ENCODE measurements at places on chromosomes 1 and 21.

DNA sequence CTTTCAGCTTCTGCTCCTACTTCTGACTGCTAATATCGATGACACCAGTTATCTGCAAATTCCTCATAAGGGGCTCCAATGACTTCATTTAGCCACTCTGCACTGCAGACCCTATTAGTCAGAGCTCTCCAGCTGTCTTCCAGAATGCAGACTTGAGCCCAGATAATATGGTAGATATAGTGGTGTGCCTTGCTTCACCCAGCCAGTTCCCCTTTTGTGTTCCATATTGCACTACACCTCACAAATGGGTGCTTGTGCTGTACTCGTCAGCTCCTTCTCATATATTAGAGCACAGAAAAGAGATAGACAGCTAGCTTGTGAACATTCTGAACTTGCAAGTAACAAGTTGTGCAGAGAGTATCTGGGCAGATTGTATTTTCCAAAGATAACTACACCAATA, 23.7 kb upstream of the COG2 start:
- no peak for DNase-seq

GRCh38 chr1:8883491-8883890, 5.0 kb upstream of the ENO1 start:
- DNase-seq: no peak

- no peak for DNase-seq
Measured at GRCh38 chr1:116904791-116905320, 4.9 kb upstream of the PTGFRN start.

GRCh38 chr21:46148106-46148505, 7.3 kb downstream of the FTCD start:
- no peak for DNase-seq

GRCh38 chr21:43927591-43928221, 62.7 kb downstream of the AGPAT3 start:
- DNase-seq: no peak

DNA sequence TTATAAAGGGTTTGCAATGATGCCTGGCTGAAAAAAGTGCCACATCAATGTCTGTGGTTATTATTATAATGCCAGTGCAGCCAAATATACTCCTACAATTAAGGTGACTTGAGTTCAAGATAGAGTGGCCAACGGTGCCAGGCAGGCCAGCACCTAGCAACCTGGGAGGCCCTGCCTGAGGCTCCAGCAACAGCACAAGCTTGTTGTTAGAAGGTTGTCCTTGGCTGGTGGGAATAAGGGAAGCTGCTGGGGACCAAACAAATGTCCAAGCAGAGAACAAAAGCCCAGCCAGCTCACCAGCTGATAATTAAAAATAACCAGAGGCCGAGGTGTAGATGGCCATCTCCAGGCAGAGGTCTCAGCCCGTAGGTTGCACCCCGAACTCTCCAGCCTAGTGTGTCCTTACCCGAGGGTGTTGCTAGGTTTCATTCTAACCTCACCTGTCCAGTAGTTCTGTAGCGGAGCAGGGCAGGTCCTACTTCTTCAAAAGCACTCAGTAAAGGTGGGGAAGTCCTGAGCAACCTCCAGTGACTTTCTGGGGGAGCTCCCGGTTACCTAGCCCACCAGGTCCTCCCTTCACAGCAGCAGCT, 1.9 kb downstream of the TMPRSS2 start:
- no peak for DNase-seq

DNA sequence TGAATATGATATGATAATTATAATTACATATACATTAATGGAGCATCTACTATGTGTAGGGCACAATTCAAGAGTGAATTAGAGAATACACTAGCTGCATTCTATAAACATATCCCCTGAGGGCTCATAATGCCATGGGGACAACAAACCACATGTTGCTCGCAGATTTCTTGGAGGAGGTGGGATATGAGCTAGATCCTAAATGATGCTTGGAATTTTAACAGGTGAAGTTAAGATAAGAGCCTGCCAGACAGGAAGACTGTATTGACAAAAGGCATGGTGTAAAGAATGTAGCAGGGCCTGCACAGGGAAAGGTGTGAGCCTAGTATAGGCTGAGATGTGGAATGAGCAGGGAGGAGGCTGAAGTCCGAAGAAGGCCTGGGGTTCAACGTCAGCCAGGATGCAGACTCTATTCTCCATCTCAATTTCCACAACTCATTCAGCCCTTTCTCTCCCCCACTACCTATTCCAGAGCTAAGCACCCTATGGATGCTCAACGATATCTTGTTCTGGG, 120.2 kb downstream of the ELAVL4 start:
- no peak for DNase-seq

GRCh38 chr1:205332015-205332791, 10.7 kb upstream of the NUAK2 start:
- no peak for DNase-seq

- no peak for DNase-seq
Measured at GRCh38 chr1:55622074-55622473, 406.9 kb upstream of the USP24 start.

DNA sequence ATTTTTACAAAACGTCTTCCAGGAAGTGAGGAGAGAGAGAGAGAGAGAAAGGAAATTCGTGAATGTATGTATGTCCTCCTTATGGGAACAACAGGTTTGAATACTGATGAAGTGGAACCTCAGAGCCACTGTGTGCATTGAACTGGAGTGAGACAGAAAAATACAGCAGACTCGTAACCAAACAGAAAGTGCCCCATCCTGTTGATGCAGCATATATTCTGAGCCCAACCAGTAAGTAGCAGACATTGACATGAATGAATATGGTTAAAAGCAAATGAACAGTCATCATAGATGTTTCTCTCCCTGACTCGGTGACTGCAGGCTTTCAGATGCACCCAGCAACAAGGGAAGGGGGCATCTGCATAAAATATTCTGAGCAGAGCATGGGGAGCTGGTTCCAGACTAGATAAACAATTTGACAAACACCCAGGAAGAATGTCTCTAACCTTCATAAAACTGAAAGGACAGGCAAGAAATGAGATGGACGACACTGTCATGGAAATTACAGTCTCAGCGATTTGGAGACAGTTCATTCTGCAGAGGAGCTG, 471.0 kb upstream of the PBX1 start:
- DNase-seq: no peak

DNA sequence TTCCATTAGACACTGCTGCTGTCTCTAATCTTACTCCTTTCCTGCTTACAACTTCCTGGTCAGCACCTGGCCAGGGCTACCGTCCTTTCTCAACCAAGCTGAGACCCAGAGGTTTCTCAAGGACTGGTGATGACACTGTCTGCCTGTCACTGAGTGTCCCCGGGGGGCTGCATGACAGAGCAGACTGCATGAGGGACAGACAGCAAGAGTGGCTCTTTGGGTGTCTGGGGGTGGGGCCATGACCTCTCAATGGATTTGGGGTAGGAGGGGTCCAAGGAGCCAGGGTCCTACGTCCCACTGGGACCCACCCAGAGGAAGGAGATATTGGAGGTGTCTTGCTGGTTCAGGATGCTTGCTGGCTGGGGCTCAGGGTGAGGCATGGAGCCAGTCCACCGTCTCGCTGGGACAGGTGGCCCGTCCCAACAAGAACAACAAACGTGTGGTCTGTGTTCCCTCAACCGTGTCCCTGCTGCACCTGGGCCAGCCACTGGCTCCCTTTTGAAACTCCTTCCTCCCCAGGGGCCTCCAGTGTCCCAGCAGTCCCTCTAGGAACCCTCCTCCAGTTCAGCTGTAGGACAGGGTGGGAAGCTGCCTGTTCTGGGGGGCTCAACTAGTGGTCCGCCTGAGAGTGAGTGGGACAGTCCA, 344.6 kb upstream of the AJAP1 start:
- peak; percentile 43 for DNase-seq

GRCh38 chr1:7768583-7768982, 2.5 kb upstream of the VAMP3 start:
- DNase-seq: no peak

- DNase-seq: no peak
Measured at GRCh38 chr1:61588736-61589672, 135.9 kb downstream of the TM2D1 start.

GRCh38 chr1:47174656-47175020, 15.2 kb downstream of the PDZK1IP1 start:
- DNase-seq: no peak

GRCh38 chr1:157092831-157093230, 6.8 kb downstream of the ETV3L start:
- no peak for DNase-seq

DNA sequence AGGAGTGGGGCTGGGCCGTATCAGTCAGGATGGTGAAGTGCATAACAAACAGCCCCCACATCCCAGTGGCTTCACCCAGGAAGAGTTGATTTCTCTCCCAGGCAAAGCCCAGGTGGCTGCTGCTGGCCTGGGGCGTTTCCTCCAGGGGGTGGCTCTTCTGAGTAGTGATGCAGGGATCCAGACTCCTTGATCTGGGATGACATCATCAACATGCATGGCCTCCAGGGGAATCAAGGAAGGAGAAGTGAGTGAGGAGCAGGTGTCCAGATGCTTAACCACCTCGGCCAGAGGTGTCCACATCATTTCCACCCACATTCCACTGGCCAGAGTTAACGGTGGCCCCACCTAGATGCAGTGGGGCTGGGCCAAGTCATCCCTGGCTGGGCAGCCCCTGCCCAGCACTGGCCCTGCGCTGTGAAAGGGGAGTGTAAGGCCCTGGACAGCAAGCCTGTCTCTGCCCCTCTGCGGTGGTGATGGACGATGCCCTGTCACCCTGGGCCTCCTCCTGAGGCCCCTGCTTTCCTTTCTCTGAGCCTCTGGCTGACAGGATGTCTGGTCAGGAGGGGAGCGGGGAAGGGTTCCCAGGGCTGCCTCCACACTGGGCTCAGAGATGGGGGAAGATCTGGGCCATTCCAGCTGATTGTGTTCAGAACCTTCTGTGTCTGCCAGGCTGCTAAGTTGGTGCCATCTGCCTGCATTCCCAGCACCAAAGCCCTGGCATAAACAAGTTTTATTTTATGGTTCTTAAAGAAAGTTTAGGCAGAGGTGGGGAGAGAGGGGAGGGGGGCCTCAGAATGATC, 598.2 kb downstream of the MATN1 start:
- no peak for DNase-seq

DNA sequence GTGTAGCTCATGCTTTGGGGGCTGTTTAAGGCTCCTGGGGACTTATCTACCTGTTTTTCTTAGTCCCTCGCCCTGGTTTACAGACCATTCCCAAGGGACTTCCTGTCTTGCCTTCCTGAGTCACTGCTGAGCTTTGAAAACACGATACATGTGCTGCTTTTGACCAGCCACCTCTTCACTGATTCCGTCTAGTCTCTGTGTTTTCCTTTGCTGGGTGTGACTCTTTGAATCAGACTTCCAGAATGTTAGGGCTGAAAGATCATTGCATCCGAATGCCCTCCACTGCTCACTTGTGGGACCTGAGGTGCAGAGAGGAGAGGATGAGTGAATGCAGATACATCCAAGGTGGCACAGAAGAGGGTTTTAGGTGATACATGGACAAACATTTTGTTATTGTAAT, 35.4 kb upstream of the CITED4 start:
- no peak for DNase-seq

- no peak for DNase-seq
Measured at GRCh38 chr1:197783510-197783948, 8.2 kb upstream of the DENND1B start.

GRCh38 chr1:223430236-223430635, 37.0 kb downstream of the CCDC185 start:
- no peak for DNase-seq

DNA sequence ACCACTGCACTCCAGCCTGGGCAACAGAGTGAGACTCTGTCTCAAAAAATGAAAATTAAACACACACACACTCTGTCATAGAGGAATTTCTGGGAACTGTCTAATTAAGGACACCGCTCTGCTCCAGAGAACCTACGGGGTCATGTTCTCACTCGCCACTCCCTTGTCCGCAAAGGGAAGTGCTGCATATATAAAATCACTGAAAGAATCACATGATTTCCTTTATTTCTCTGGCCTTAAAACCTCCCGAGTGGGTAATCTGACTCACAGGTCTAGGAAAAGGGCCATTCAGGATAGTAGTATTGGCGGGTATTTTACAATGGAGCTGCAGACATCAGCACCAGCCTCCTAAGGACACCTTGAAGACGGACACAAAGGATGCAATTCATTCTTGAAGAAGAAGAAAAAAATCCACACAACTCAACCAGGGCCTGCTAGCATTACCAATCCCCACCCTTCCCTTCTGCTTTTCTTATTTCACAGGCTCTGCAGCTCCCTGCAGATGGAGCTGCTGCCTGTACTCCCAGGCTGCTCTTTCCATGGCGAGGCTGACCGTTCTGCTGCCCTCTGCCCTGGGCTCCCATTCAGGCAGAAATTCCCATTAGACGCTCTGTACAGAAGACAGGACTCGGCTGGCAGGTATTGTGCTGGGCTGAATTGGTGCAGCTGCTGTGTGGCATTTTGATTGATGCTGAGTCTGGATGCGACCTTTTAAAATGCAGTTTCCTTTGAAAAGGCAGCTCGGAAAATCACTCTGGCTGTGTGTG, 53.3 kb upstream of the FAM89A start:
- no peak for DNase-seq

GRCh38 chr1:115107516-115108260, 18.4 kb upstream of the TSPAN2 start:
- DNase-seq: no peak

- DNase-seq: peak; percentile 56
Measured at GRCh38 chr1:153540394-153541361, at the start of gene S100A5. Gene S100A5, minus strand, starts transcription at chr1:153540934. Its CDS starts 743 bp downstream, at chr1:153540191.

GRCh38 chr1:82823876-82824275, 1023.1 kb downstream of the ADGRL2 start:
- DNase-seq: no peak

DNA sequence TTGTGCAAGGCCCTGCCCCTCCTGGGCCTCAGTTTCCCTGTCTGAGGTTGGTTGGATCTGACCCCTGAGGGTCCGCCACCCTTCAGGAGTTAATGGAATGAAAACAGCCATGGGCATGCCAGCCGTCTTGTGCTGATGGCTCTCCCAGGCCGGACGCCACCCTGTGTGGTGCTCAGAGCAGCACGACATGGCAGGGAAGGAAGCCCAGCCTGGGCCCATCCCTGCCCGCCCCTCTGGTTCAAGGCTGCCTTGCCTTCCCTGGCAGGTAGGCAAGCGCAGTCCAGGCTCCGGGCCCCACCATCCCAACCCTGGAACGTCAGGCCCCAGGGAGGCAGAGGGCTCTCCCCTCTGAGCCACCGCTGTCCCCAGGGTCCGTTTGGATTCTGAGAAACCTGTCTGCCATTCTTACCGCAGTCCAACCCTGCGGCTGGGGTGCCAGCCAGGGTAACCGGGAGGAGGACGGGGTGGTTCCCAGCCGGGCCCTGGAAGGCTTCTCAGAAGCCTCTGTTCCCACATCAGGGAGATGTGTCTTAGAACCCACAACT, 108.5 kb upstream of the IFFO2 start:
- no peak for DNase-seq

DNA sequence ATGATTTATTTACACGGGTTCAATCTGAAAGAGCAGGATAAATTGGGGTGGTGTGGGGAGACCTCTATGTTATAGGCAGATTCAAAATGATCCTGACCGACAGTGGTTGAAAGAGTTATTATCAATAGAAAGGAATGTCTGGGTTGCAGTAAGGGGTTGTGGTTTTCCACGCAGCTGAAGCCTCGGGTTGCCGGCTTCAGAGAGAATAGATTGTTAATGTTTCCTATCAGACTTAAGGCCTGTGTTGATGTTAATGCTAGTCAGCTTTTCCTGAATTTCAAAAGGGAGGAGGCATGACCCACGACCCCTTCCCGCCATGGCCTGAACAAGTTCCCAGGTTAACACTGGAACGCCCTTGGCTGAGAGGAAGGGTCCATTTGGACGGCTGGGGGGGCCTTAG, 2.2 kb upstream of the UBE2J2 start:
- no peak for DNase-seq
